ENCODE measurements at places on chromosomes 7 and 10.
A peak's percentile ranks its signal among the peaks of the same experiment; 100 is the strongest.

DNA sequence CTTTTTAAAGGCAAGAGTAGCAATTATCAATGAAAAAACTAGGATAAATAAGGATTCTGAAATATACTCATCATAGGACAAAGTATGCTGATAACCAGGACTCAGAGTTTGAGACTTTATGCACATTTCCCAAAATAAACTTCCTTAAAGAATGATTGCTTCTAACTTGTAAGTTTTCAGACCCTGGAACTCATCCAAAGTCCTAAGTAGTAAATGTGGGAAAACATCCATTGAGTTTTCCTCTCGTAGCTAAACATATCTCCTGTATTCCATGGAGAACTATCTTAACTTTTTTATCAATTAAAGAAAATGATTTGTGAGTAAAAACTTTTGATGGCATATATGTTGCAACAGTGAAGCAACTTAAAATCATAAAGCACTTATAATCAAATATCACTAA lies 285.2 kb upstream of the KLF6 start:
- DNase-seq, result no peak

GRCh38 chr7:88772776-88773175 lies 13.3 kb downstream of the ZNF804B start:
- DNase-seq, result no peak

GRCh38 chr7:23490357-23491135 lies 20.3 kb upstream of the IGF2BP3 start:
- DNase-seq, result no peak

DNA sequence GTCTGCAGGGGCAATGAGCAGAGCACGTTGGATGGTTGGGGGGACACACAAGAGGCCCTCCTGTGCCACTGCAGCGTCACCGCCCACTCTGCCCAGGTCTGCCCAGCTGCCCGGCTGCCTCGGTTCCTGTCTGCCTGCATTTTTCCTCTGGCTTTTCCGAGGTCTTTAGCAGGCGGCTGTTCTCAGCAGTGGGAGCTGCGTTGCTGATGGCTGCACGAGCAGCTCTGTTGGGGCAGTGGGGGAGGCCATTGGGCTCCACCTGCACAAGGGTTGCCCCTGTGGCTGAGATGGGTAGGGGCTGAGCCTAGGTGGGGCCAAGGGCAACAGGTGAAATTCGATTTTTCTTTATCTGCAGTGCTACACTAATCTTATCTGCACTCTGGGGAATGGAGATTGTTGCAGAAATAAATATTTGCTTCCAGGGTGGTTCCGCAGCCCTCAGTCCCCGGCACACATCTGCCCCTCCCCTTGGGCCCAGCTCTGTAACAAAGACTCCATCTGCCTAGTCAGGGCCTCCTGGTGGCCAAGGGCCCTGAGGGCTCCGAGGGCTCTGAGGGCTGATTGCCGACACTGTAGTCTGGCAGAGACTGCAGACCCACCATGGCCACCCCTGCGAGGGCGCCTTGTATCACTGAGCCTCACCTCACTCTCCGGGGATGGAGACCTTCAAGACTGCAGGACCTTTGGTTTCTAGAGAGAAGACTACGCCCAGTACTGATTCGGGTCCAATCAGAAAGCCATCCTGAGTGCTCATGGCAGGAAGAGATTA lies 141.7 kb upstream of the SHH start:
- DNase-seq, result no peak

GRCh38 chr10:115985786-115986185 lies 287.2 kb downstream of the GFRA1 start:
- DNase-seq, result no peak

DNA sequence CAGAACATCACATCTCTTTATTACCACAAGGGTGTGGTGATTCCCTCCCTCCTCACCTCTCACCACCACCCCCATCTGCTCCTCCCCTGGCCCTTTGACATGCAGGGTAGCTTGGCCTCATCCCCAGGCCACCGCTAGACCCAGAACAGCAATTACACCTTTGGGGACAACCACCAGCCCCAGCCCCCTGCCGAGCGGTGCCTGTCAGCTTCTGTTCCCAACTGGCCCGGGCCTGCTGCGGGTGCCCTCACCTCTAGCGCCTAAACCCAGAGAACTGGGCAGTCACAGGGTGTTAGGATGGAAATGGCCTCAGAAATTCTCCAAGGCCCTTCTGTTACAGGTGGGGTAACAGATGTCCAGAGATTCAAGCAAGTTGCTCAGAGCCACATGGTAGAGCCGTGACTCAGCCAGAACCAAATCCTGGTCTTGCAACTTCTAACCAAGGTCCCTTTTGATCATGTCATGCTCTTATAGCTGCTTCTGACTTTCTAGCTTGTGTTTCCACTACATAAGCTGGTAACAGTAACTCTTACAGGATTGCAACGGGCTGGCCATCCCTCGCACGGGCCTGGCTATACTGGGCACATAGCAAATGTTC lies 78.0 kb downstream of the PRKAG2 start:
- peak; percentile 79 for DNase-seq

DNA sequence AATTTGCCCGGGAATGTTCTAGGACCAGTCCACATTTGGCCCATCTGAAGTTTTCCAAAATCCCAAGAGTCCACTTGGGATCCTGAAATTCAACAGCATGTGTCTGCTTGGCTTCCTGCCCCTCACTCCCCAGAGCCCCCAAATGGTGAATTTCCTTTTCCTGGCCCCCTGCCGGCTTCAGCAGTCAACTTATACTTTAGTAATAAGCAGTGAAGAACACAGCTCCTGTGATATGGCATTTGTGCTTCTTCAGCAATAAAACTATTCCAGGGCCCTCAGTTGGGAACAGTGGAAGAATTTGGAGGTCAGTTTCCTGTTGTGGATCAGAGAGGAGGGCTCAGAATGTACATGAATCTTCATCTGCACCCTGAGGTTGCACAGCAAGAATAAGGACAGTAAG lies 51.1 kb downstream of the PRF1 start:
- DNase-seq, result no peak

DNA sequence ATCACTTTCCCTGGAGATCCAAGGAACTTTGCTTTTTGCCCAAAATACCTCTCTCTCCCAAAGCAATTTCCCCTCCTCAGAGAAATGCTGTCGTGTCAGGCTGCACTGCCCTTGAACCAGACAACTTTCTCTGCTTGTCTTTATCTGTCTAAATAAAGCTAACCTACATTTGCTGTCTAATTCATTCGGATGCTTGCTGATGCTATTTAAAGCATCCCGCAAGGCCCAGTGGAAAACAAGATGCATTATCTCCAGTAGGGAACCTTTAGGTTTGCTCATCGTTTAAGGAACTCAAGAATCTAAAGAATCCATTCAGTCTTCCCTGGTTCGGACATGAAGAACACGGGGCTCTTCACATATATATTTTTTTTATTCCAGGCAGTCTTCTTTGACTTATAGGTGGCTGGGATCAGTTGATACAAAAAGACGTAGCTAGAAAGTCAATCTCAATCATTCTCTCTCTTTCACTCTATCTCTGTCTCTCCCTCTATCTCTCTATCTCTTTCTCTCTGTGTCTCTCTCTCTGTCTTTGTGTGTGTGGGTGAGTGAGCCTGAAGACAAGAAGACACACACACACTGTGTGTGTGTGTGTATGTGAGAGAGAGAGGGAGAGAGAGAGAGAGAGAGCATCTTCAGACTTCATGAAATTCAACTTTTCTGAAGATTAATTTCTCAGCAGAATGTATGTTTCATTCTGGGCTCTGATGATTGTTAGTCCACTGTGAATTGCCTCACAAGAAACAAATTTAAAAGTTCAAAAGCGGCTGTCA lies 92.8 kb upstream of the MKLN1 start:
- no peak for DNase-seq

- no peak for DNase-seq
Observed at GRCh38 chr7:46524350-46524749, 603.3 kb upstream of the IGFBP3 start.

GRCh38 chr7:155975490-155975889 lies 163.2 kb upstream of the SHH start:
- DNase-seq, result no peak

- DNase-seq, result no peak
Observed at GRCh38 chr10:92876509-92877036, 28.3 kb downstream of the EXOC6 start.

GRCh38 chr7:130141884-130142653 lies 63.1 kb downstream of the TMEM209 start:
- no peak for DNase-seq

GRCh38 chr7:26440233-26441001 lies 148.8 kb downstream of the SNX10 start:
- no peak for DNase-seq

GRCh38 chr10:3761021-3761686 lies 23.9 kb downstream of the KLF6 start:
- no peak for DNase-seq

- no peak for DNase-seq
Observed at GRCh38 chr7:92841192-92841591, 4.8 kb upstream of the CDK6 start.

Measured in chondrocyte (in vitro differentiated cells).